CD4-positive, alpha-beta T cell treated with Interleukin-17A for 4 hours (primary cell): ENCODE measurements at places on chromosomes 2 and 18.
A peak's percentile ranks its signal among the peaks of the same experiment; 100 is the strongest.

- no peak for DNase-seq
Measured at GRCh38 chr2:158403237-158403636, 53.3 kb downstream of the CCDC148 start.

DNA sequence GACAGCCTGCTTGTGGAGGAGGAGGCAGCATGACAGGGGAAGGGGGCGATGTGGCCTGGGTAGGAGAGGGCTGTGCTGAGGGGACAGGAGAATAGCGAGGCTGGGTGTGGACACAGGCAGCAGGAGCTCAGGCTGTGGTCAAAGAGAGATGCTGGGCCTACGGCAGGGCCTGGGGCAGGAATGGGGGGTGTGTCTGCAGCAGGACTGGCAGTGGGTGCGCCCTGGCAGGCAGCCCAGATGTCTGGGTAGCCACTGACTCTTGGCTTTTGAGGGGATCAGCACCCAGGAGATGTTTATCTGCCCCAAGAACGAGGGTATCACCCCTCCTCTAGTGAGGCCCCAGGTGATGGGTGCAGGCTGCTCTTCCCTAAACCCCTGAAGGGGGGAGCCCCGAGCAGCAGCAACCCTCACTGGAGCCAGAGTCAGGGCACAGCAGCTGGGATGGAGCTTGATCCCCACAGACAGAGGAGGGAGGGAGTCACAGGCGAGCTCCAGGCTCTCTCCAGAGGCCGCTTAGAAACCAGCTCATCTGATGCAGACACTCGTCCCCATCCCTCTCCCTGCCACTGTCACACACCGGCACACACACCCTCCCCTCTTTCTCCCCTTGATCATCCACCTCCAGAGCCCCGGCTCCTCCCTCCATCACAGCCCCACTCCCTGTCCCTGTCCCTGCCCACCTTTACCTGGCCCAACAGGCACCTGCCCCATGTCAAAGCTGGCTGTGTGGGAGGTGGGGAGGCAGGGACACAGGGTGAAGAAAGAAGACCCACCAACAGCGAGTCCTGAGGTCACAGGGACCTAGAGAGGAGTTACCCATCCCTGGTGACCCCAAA is 29.8 kb upstream of the TNS1 start:
- no peak for DNase-seq

GRCh38 chr18:67301592-67301991 is 214.9 kb downstream of the DSEL start:
- DNase-seq, result no peak

DNA sequence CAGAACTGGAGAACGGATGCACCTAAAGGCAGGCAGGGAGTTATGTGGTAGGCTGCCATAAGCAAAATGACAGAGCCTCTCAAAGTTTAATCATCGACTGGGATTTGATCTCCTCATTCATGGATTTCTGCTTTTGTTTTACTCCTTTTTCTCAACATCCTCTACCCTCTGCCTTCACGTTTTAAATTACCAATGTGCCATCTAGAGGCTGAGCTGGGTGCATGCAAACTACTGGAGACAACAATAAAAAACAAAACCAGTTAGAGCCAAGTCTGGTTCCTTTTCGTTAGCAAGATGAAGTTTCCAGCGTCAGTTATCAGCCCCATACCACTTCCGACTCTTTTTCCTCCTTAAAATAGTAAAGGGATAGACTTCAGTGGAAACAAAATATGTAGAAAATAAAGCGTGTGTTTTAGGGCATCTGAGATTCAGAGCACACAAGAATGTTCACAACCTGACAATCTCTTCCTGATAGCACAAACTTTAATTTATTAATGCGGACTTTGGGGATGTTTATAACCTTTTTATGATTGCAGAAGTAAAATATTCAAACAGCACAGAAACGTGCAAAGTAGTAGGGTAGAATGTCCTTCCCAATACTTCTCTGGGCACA is 117.0 kb downstream of the LAMA1 start:
- no peak for DNase-seq

DNA sequence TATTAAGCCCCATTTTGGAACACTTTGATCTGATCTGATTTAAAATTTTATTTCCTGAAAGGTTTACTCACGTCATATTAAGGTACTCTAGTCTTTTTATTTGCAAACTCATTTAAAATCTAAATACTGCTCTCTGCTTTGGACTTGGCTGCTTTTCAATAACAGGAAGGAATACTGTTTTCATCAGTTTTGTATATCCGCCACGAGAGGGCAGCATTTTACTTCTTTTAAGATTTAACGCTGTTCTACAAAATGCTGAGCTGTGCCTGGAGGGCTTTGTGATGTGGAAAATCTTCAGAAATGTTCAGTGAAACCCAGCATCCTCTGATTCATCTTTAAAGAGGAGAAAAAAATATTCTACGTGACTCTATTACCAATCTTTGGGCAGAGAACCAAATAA is 37.5 kb upstream of the SLC38A11 start:
- peak; percentile 48 for DNase-seq

- DNase-seq, result no peak
Measured at GRCh38 chr18:31505156-31505555, 7.2 kb downstream of the DSG2 start.
